ENCODE measurements at places on chromosomes 6 and 20.

DNA sequence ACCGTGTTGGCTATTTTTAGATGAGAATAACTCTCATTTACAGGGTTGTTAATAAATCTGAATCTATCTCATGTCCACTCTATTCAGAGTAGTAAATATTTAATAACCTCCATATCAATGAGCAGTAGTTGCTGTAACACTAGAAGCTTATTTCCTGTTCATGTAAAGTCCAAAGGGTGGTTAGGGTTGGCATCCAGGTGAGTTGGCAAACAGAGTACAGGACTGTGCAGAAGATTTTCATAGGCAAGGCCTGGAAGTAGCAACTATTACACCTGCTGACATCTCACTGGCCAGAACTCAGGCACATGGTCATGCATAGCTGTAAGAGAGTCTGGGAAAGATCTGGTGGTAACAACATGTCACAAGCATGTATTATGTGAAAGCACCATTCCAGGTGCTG lies 147.5 kb downstream of the PHF3 start:
- no peak for DNase-seq

DNA sequence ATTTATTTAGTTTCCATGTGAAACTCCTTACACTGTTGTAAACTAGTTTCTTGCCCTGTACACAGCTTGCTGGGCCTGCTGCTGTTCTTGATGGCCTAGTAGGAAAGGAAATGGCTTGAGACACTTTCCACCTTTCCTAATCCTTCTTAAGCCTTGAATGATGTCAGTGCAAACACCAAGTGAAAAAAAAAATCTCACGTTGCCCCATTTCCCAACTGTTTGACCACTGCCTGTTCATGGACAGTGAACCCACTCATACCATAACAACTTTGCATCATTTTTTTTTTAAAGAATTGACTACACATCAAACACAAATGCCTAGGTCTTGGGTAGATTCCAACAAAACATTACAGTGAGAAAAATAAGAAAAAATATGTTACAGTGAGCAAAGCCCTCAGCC lies 653.6 kb upstream of the FLRT3 start:
- no peak for DNase-seq

DNA sequence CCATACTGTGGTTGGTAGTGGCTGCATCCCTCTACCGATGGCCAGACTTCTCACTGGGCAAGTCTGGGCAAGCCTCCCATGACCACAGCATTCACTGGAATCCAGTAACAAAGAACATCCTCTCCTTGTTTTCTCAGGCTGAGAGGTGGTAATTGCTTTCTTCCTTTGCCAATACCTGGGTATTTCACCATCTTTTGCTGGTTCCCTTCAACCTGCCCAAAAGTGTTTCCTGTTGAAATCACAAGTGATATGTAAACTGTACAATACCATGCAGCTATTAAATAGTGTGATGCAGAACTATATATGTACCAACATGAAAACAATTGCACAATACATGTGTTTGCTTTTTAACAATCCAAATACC lies at the start of gene PTCHD4:
TSS of gene PTCHD4 (minus strand) at position 55 of the 364 bp plus-strand sequence. CDS start 42,240 bp downstream, outside the sequence.
- DNase-seq, result no peak

- no peak for DNase-seq
Observed at GRCh38 chr6:81693266-81693665, 59.2 kb downstream of the TENT5A start.

DNA sequence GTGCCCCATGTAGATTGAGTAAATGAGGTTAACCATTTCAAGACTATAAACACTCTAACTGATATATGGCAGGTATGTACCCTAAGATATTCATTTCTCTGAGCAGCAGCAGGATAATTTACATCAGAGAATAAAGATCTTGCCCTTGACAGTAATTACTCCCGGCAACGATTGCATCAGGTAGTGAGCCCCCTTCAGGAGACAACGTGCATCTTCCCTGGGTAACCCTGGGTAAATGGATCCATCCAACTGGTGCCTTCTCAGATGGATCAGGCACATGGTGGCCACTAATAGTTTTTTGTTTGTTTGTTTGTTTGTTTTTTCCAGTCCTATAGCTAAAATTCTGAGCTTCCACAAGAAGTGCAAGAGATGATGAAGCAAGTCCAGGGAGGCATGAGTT lies 469.4 kb upstream of the SLC35B3 start:
- DNase-seq, result no peak

GRCh38 chr6:107466062-107466461 lies 6.7 kb upstream of the PDSS2 start:
- no peak for DNase-seq

GRCh38 chr6:166424431-166424830 lies 41.7 kb upstream of the MPC1 start:
- DNase-seq, result no peak

GRCh38 chr6:4057036-4057435 lies 21.9 kb downstream of the FAM217A start:
- no peak for DNase-seq

GRCh38 chr6:10854922-10855632 lies 16.7 kb upstream of the MAK start:
- DNase-seq, result no peak

- DNase-seq, result no peak
Observed at GRCh38 chr6:98324446-98324845, 509.9 kb upstream of the POU3F2 start.

GRCh38 chr20:46649965-46650542 lies 1.2 kb downstream of the SLC13A3 start:
- no peak for DNase-seq

DNA sequence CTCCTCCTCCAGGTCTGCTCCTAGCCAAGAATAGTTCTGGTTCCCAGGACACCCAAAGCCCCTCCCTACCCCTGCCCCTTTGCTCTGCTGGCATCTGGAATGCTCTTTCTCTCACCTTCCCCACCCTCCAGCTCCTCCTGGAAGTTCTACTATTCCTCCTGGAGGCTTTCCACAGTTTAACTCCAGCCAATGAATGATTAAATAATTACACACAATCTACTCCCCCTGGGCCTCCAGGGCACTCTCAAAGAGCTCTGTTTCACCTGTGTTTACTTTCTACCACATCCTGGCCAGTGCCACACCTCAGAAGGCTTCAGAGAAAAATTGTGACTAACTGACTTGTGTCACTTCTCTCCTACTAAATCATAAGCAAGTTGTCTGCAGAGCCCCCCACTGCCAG lies 36.2 kb downstream of the GCM1 start:
- DNase-seq, result no peak

GRCh38 chr6:150667977-150668716 lies 68.5 kb downstream of the PLEKHG1 start:
- DNase-seq, result no peak

- no peak for DNase-seq
Observed at GRCh38 chr6:89836639-89837222, 7.1 kb downstream of the CASP8AP2 start.

DNA sequence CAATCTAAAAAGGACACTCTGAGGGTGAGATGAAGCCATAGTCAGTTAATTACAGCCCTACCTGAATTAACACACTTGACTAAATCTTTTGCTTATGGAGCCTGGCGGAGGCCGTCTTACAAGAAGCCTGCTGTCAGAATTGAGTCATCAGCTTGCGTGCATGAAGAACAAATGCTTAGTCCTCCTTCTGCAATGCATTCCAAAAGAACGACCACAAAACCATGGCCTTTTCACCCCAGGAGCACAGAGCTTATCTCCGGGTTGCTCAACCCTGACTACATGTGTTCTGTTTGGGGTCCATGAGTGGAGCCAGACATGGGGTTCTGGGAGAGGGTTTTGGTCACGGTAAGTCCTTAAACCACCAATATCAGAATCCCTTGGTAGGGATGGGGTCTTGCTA lies 318.1 kb downstream of the CLIC5 start:
- peak; percentile 50 for DNase-seq

- DNase-seq, result no peak
Observed at GRCh38 chr6:154805288-154805911, 72.2 kb downstream of the SCAF8 start.

DNA sequence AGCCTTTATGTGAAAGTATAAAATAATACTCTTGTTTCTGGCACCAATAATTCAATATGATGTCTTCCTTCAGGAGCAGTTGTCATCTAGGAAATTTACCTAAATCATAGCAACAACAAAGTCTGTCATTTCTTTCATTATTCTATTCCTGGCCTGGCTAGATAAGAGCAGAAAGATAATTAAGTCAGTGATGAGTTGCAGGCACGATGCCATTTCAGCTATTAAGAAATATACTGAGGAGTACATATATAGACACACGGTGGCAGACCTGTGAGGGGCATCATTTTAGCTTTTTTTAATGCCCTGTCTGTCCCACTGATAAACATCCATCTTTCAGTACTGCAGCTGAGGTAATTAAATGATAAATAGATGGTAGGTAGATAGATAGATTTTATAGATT lies 756.1 kb upstream of the EPHA7 start:
- DNase-seq, result no peak

GRCh38 chr6:44739181-44739580 lies 351.7 kb downstream of the CDC5L start:
- no peak for DNase-seq

DNA sequence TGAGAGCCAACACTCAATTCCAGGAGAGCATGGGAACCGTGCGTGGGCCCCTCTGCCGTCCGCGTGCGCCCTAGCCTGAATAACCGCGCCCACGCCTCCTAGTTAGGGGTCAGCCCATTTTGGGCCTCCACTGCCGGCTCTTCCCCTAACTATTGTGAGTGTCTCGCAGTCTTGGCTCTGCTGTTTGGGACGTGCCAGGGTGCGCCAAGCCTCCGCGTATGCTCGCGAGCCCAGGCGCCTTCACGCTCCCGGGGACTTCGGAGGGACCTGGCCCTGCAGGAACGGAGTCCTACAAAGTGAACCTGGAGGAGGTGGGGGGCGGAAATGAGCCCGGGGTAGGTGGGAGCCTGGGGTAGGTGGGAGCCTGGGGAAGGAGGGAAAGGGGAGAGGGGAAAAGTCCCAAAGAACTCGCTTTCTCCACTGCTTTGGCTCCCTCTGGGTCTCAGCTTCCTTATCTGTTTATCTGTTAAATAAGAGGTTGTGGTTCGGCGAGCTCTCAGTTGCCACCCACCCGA lies 873 bp upstream of the GCM2 start:
- DNase-seq, result no peak

DNA sequence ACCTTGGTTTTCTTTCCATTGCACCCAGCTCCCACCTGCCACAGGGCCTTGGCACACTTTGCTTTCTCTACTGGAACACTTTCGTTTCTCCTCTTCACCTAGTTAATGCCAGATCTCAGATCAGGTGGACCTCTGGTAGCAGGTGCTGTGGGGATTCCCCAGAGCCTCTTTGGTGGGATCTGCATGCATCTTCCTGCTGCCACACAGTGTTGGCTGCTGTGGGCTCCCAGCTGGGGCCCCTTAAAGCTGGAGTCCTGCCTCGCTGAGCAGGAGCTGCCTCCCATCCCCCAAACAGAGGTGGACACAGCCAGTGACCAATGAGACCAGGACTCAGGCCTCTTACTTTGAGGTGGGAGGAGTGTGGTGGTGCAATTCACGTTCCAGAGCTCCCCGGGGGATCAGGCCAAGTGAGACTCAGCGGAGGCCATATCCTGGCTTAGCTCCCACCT lies 28.4 kb downstream of the CEBPB start:
- no peak for DNase-seq

GRCh38 chr6:107811591-107812218 lies 12.4 kb downstream of the SCML4 start:
- DNase-seq, result no peak

GRCh38 chr6:73248192-73248903 lies 14.6 kb downstream of the KHDC1 start:
- no peak for DNase-seq

GRCh38 chr6:47303342-47303741 lies 6.4 kb downstream of the TNFRSF21 start:
- DNase-seq, result no peak

DNA sequence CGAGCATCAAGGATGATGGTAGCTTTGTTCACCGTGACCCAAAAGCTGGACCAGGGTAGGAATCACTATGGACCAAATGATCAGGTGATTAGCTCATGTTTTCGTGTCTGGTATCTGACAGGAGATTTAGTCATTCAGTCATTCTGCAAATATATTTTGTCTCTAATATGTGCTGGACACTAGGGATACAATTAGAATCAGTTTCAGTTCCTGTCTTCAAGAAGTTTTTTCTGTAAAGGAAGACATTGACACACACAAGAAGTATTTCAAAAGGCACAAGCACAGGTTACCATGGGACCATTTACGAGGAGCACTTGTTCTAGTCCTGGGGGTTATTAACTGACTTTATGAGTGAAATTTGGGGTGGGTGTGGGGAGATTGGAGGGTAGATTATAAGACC lies 244.9 kb downstream of the HIVEP2 start:
- no peak for DNase-seq

- no peak for DNase-seq
Observed at GRCh38 chr6:67722861-67723261, 912.2 kb upstream of the ADGRB3 start.

GRCh38 chr6:119445666-119446065 lies 96.1 kb upstream of the MAN1A1 start:
- DNase-seq, result no peak

GRCh38 chr20:47936612-47937011 lies 151.3 kb upstream of the SULF2 start:
- DNase-seq, result no peak

GRCh38 chr6:131995917-131996316 lies 44.7 kb upstream of the CCN2 start:
- DNase-seq, result no peak

GRCh38 chr20:879626-880025 lies 36.5 kb downstream of the ANGPT4 start:
- DNase-seq, result no peak

GRCh38 chr6:37038292-37039198 lies 33.1 kb downstream of the FGD2 start:
- DNase-seq, result no peak

GRCh38 chr6:32867554-32868256 lies 13.7 kb downstream of the PSMB9 start:
- no peak for DNase-seq

GRCh38 chr6:145530454-145530853 lies 204.9 kb downstream of the EPM2A start:
- no peak for DNase-seq

DNA sequence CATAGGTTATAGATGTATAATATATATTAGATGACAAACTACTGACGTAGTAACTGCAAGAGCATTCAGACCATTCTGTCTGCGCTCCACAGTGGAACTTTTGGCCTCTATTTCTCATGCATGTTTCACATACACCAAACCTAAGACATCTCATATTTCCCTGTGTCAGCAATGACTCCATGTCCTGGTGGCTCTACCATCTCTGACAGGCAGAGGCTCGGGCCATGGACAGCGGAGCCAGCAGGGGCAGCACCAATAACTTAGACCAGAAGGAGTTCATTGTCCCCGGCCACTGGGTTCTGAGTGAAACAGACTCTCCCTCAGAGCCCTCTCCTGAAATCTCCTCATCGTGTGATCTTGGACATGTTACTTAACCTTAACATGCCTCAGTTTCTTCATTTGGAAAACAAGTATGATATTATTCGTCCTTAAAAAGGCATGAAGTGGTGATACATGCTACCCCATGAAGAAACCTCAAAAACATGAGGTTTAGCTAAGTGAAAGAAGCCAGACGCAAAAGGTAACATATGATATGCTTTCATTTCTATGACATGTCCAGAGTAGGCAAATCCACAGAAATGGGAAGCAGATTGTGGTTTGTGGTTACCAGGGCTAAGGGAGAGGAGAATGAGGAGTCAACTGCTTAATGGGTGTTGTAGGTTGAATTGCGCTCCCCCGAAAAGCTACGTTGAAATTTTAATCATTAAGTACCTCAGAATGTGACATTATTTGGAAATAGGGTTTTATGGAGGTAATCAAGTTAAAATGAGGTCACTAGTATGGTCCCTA lies 564.0 kb upstream of the JARID2 start:
- DNase-seq, result no peak

GRCh38 chr6:18427296-18427695 lies 40.1 kb downstream of the RNF144B start:
- DNase-seq, result no peak

- no peak for DNase-seq
Observed at GRCh38 chr20:44002861-44003260, 88.2 kb downstream of the TOX2 start.

GRCh38 chr6:139765825-139766285 lies 391.4 kb upstream of the CITED2 start:
- no peak for DNase-seq

Data from T-helper 2 cell (primary cell).